Activated T-cell treated with anti-CD3 and anti-CD28 coated beads, Interleukin-2, amount 50 U/mL, for 24 hours (primary cell): ENCODE measurements at places on chromosomes 3 and 15.
A peak's percentile ranks its signal among the peaks of the same experiment; 100 is the strongest.

- no peaks in the 10 kb centered on the region for H3K36me3 ChIP-seq
- DNase-seq, result no peak
- no peaks in the 10 kb centered on the region for H3K4me1 ChIP-seq
- peaks cover 5% of the 10 kb centered on the region for H3K27me3 ChIP-seq
- no peak overlapping the region for H3K4me3 ChIP-seq
Observed at GRCh38 chr3:28850186-28850585, 430.7 kb upstream of the RBMS3 start.

DNA sequence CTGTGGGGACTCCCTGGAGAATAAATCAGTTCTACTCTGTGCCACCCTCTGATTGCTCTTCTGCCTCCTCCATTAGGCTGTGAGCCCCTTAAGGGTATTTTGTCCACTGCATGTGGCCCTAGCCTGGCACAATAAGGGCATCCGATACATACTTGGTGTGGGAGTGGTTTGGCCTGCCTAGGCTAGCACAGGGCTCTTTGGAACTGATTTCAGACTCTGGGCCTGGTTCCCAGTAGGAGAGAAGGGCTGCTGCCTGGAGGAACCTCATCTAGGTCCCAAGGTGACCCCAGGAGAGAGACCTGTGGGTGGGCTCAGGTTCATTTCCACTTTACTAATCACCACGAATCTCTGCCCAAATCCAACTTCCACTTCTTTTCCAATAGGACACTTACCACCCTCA lies 5.3 kb upstream of the CTDSPL start:
- DNase-seq, result no peak
- no peak overlapping the region for H3K27ac ChIP-seq
- H3K4me1 ChIP-seq, result peaks cover 13% of the 10 kb centered on the region
- peaks cover 12% of the 10 kb centered on the region for H3K27me3 ChIP-seq
- H3K36me3 ChIP-seq, result no peaks in the 10 kb centered on the region

DNA sequence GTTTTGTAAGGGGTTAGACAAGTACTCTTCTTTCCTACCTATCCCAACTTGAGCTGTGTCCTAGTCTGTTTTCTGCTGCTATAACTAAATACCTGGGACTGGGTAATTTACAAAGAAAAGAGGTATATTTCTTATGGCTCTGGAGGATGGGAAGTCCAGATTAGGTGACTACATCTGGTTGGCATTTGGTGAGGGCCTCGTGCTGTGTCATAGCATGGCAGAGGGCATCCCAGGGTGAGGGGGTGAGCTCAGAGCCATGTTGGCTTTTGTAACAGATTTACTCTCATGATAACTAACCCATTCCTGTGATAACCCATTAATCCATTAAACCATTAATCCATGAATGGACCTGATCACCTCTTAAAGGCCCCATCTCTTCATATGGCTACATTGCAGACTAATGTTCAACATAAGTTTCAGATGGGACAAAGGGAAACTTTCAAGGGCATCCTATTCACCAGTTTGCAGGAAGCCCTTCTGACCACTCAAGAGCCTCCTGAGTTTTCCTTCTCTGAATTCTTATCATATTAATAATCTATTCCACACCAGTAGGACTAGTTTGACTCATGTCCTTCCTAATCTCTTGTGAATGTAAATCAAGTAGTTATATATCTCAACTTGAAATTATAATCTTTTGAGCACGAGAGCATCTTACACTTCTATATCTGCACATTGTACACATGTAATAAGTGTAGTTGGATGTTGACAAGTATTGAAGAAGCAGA lies 185.7 kb upstream of the ZPLD1 start:
- no peak overlapping the region for H3K27ac ChIP-seq
- H3K27me3 ChIP-seq, result peaks cover 11% of the 10 kb centered on the region
- H3K4me3 ChIP-seq, result no peak overlapping the region
- H3K4me1 ChIP-seq, result no peaks in the 10 kb centered on the region

DNA sequence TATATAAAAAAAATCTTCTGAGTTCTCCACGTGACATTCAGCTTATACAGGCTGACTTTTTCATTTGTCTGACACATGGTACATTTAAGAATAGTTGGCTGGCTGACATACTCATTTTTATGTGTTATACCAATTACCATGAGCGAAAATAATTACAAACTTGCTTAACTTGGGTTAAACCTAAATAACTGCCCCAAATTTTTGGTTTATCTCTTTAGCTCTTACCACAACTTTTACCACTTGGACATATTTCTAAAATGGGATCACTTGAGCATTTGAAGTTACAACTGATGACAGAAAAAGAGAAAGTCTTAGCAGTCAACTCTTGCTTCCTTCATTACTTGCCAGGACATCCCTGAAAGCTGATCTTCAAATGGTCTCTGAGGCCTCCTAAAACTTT lies 618.1 kb downstream of the RBMS3 start:
- no peak overlapping the region for H3K4me3 ChIP-seq
- H3K4me1 ChIP-seq, result no peaks in the 10 kb centered on the region
- peaks cover 8% of the 10 kb centered on the region for H3K27me3 ChIP-seq
- H3K27ac ChIP-seq, result no peak overlapping the region

GRCh38 chr3:95710684-95711083 lies 1103.7 kb upstream of the EPHA6 start:
- no peak for DNase-seq
- no peak overlapping the region for H3K4me3 ChIP-seq
- H3K4me1 ChIP-seq, result peaks cover 3% of the 10 kb centered on the region
- no peak overlapping the region for H3K27ac ChIP-seq
- H3K36me3 ChIP-seq, result no peaks in the 10 kb centered on the region

- no peak overlapping the region for H3K4me3 ChIP-seq
- no peaks in the 10 kb centered on the region for H3K4me1 ChIP-seq
- H3K27ac ChIP-seq, result no peak overlapping the region
- H3K36me3 ChIP-seq, result peaks cover 30% of the 10 kb centered on the region
- DNase-seq, result no peak
- peaks cover 7% of the 10 kb centered on the region for H3K27me3 ChIP-seq
Observed at GRCh38 chr15:45242289-45242688, 9.7 kb upstream of the SLC28A2 start.

- H3K27ac ChIP-seq, result no peak overlapping the region
- H3K27me3 ChIP-seq, result peaks cover 13% of the 10 kb centered on the region
- no peaks in the 10 kb centered on the region for H3K36me3 ChIP-seq
- H3K4me1 ChIP-seq, result no peaks in the 10 kb centered on the region
- no peak overlapping the region for H3K4me3 ChIP-seq
Observed at GRCh38 chr3:53519065-53519709, 24.8 kb downstream of the CACNA1D start.

- no peak overlapping the region for H3K4me3 ChIP-seq
- no peak for DNase-seq
- no peak overlapping the region for H3K27ac ChIP-seq
- peaks cover 9% of the 10 kb centered on the region for H3K27me3 ChIP-seq
- peaks cover 6% of the 10 kb centered on the region for H3K4me1 ChIP-seq
Observed at GRCh38 chr15:101406036-101406435, 83.5 kb downstream of the PCSK6 start.

DNA sequence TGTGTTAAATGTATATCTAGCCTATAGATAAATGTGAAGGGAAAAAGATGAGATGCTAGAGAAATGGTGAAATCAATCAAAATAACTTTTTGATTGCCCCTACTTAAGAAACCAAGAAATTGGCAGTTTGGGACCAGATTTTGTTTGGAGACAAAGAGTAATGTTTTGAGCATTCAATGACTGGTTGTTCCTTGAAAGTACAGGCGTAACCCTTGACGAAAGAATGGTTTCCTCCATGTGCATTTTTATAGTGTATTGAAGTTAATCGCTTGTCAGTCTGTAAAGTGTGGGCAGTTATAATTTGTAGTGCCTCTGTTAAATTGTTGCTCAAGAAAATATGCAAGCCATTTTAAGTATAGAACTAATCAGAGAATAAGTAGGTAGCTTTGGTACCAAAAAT lies 1.2 kb downstream of the KIF23 start:
- H3K36me3 ChIP-seq, result peaks cover 41% of the 10 kb centered on the region
- peaks cover 15% of the 10 kb centered on the region for H3K4me1 ChIP-seq
- DNase-seq, result no peak
- peak overlapping the region; percentile 84 for H3K4me3 ChIP-seq

DNA sequence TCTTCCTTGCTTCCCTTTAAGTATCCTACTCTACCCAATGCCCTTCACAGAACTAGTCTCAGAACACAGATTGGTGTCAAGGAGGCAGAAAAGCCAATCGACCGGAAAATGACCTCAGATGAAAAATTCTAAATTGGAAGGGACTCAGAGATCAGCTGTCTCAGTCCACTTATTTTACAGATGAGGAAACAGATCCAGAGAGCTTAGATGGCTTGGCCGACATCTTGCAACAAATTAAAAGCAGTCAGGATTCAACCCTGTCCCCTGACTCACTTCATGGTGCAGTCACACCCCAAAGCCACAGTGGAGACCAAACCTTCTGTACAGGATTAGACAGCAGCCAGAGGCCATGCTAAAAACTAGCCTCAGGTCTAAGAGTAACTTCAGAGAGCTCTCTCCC lies 169.3 kb upstream of the BHLHE40 start:
- H3K27me3 ChIP-seq, result no peaks in the 10 kb centered on the region
- peaks cover 84% of the 10 kb centered on the region for H3K36me3 ChIP-seq
- peaks cover 40% of the 10 kb centered on the region for H3K4me1 ChIP-seq
- no peak for DNase-seq

GRCh38 chr3:62965311-62965710 lies 90.1 kb upstream of the CADPS start:
- no peak overlapping the region for H3K27ac ChIP-seq
- no peaks in the 10 kb centered on the region for H3K4me1 ChIP-seq
- no peaks in the 10 kb centered on the region for H3K27me3 ChIP-seq
- no peak for DNase-seq
- H3K36me3 ChIP-seq, result no peaks in the 10 kb centered on the region

GRCh38 chr15:97248376-97248775 lies 712.1 kb upstream of the ARRDC4 start:
- H3K27ac ChIP-seq, result no peak overlapping the region
- DNase-seq, result no peak
- H3K4me3 ChIP-seq, result no peak overlapping the region
- no peaks in the 10 kb centered on the region for H3K36me3 ChIP-seq
- peaks cover 4% of the 10 kb centered on the region for H3K27me3 ChIP-seq
- no peaks in the 10 kb centered on the region for H3K4me1 ChIP-seq

- H3K27me3 ChIP-seq, result no peaks in the 10 kb centered on the region
- peaks cover 2% of the 10 kb centered on the region for H3K36me3 ChIP-seq
- no peak for DNase-seq
- H3K4me1 ChIP-seq, result peaks cover 6% of the 10 kb centered on the region
- no peak overlapping the region for H3K4me3 ChIP-seq
Observed at GRCh38 chr15:81239190-81239589, 42.5 kb downstream of the IL16 start.

GRCh38 chr15:69510556-69510955 lies 57.9 kb downstream of the RPLP1 start:
- H3K4me3 ChIP-seq, result no peak overlapping the region
- H3K27me3 ChIP-seq, result peaks cover 14% of the 10 kb centered on the region
- DNase-seq, result no peak
- H3K4me1 ChIP-seq, result peaks cover 12% of the 10 kb centered on the region

DNA sequence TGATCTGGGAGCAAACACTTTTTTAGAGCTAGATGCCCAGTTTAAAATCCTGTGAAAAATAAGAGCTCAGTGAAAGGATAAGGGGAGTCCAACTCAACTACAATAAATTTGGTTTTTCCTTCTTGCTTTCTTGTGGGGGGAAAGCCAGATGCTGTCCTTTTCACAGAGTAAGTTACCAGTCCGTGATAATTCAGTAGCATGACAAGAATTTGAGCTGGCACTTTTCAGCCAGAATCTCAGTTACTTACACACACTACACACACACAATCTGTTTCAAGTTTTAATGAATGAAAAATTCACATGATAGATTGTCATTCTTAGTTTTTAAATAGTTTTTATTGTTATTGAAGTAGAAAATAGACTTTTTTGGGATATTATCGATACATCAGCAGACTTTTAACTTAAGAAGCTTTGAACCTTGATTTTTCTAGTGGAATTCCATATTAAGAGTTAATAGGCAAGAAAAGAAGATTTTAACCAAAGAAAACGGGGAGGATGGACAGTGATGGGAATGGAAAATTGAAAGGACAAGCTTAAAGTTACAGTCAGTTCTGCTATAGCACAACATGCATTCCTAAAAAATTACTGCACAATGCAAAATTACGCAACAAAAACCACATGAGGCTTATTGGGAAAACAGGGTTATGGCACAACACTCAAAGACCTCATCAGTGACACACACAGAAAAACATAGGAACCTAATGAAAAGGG lies 47.0 kb downstream of the PSMD6 start:
- H3K4me3 ChIP-seq, result no peak overlapping the region
- peaks cover 59% of the 10 kb centered on the region for H3K36me3 ChIP-seq
- H3K27me3 ChIP-seq, result no peaks in the 10 kb centered on the region
- H3K27ac ChIP-seq, result peak overlapping the region; percentile 93
- no peak for DNase-seq

- H3K4me3 ChIP-seq, result no peak overlapping the region
- peaks cover 12% of the 10 kb centered on the region for H3K27me3 ChIP-seq
Observed at GRCh38 chr3:170522201-170522600, 63.7 kb downstream of the SLC7A14 start.

GRCh38 chr15:55714064-55714463 lies 28.9 kb downstream of the PRTG start:
- no peaks in the 10 kb centered on the region for H3K36me3 ChIP-seq
- H3K27ac ChIP-seq, result no peak overlapping the region
- H3K27me3 ChIP-seq, result peaks cover 14% of the 10 kb centered on the region
- H3K4me1 ChIP-seq, result no peaks in the 10 kb centered on the region

- no peak for DNase-seq
- H3K4me3 ChIP-seq, result no peak overlapping the region
- peaks cover 31% of the 10 kb centered on the region for H3K4me1 ChIP-seq
- peaks cover 12% of the 10 kb centered on the region for H3K27me3 ChIP-seq
- no peak overlapping the region for H3K27ac ChIP-seq
Observed at GRCh38 chr3:10555263-10555662, 49.9 kb upstream of the ATP2B2 start.

DNA sequence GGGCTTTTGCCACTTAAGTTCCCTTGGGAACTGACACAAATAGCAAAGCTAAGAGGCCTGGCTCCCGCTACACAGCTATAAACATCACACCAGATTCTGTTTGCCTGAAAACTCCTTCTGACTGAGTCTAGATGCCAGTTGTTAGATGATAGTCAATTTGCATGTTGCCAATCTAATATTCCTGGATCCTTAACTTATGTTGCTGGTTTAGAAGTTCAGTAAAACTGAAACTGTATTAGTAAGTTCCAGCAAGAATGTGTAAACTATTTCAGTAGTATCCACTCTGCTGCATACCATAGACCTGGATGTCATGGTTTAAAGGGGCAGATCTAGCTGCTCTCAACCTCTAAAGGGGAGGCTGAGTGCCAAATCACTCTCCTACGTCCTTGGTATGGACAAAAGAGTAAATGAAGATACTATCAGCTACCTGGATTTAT lies 27.1 kb upstream of the LACTB start:
- H3K27ac ChIP-seq, result no peak overlapping the region
- peaks cover 7% of the 10 kb centered on the region for H3K4me1 ChIP-seq
- H3K27me3 ChIP-seq, result peaks cover 4% of the 10 kb centered on the region
- no peak for DNase-seq

GRCh38 chr15:56978898-56979662 lies 60.6 kb downstream of the TCF12 start:
- no peak overlapping the region for H3K27ac ChIP-seq
- H3K27me3 ChIP-seq, result no peaks in the 10 kb centered on the region
- no peak overlapping the region for H3K4me3 ChIP-seq
- H3K4me1 ChIP-seq, result peaks cover 50% of the 10 kb centered on the region
- DNase-seq, result no peak
